ENCODE measurements at places on chromosomes 2 and 18.
A peak's percentile ranks its signal among the peaks of the same experiment; 100 is the strongest.

- DNase-seq, result no peak
These were observed 96.0 kb downstream of the SOS1 start for GRCh38 chr2:39024833-39025232.

GRCh38 chr2:133576714-133577113, 8.5 kb upstream of the NCKAP5 start:
- no peak for DNase-seq

GRCh38 chr2:123808243-123808642, 216.8 kb upstream of the CNTNAP5 start:
- no peak for DNase-seq

DNA sequence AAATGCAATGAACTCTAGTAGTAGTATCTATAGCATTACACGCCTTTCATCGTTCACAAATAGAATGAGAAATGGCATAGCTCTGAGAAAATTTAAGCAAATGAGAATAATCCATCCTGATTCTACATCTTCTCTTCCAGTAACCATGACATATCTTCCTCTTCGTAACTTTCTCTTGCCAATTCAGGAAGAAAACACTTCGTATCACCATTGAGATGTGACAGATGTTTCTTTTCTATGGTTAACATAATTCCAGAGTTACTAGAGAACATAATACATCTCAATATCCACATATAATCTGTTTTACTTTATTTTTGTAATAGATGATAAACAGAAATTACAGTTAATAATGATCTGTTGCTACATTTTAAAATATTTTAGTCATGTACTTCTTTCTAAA, 1527.4 kb downstream of the LRP1B start:
- no peak for DNase-seq

DNA sequence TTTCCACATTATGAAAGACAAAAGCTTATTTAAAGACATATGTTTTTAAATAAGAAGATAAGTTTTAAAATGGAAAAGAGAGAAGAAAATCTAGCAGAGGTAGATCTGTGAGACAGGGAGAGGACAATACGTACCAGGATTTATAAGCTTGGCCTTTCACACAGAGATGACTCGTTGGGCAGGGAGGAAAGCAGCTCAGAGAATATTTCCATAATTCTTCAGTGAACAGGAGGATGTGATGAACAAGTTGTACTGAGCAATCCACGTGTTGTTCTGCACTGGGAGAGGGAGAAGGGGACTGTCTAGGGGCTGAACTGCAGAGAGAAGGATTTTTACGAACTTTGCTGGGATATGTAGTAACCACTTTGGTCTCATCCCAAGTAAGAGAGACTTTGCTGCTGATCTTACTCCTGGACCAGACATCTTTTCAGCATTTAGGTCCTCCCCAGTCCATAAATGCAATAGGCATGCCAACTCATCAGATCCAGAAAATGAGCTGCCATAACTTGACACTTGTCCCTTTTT, 162.5 kb upstream of the SETBP1 start:
- DNase-seq, result no peak

DNA sequence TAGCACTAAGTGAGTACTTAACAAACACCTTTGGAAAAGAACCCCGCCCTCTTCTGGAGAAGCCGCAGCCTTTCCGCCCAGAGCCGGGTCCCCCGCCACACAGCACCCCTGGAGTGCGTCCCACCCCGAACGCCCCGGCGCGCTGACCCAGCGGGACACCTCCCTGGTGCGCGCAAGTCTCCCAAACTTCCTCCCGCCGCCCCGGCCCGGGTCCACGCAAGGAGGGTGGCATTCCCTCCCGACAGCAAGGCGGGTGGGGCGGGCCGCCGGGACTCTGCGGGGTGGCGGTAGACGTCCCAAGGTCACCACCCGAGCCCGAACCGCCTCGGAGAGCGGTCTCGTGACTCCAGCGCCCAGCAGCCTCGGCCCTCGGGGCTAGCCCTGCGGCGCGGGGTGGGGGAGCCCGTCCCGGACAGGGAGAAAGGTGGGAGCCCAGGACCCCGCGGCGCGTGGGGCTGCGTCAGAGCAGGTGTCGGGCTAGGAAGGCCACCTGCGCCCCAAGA, 598 bp downstream of the CCDC93 start:
- peak; percentile 57 for DNase-seq

Measured in activated CD4-positive, alpha-beta T cell treated with anti-CD3 and anti-CD28 coated beads for 36 hours (primary cell).